ENCODE measurements at places on chromosomes 2 and 18.

DNA sequence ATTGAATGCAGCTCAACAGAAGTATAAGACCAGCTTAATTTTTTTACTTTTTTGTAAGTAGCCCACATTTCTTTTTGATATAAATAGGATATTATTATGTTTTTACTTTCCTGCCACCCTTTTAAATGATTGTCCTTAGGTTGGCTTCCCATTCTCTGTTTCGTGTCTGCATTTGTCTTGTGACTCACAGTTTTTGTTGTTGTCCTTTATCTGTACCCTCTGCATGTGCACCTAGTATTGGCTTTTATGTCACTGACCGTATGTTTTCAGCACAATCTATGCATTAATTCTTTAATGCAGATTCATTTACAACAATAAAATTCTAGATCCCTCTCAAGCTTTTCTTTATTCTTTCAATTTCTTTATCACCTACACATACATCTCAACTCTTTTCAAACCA lies 474.2 kb upstream of the FANCL start:
- DNase-seq: no peak

- DNase-seq: no peak
These were observed 608.5 kb downstream of the RNF144A start for GRCh38 chr2:7525746-7526145.

DNA sequence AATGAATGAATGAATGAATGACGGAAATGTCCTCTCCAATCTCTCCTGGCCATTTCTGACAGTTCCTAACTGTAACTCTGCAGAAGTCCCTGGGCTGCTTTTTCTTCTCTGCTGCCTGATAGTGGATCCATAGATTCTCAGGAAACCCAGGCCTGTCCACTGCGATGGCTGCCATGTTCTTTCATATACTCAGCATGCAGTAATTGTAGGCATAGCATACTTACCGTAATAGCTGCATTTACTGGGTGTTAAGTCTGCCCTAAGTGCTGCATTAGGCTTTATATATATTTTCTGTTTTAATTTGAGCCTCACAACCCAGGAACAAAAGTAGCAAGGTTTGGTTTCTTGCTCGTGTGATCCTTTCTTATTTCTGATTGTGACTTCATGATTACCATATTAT lies 122.9 kb downstream of the DCC start:
- DNase-seq: no peak

- DNase-seq: no peak
These were observed 125.9 kb downstream of the NFATC1 start for GRCh38 chr18:79521416-79522205.

DNA sequence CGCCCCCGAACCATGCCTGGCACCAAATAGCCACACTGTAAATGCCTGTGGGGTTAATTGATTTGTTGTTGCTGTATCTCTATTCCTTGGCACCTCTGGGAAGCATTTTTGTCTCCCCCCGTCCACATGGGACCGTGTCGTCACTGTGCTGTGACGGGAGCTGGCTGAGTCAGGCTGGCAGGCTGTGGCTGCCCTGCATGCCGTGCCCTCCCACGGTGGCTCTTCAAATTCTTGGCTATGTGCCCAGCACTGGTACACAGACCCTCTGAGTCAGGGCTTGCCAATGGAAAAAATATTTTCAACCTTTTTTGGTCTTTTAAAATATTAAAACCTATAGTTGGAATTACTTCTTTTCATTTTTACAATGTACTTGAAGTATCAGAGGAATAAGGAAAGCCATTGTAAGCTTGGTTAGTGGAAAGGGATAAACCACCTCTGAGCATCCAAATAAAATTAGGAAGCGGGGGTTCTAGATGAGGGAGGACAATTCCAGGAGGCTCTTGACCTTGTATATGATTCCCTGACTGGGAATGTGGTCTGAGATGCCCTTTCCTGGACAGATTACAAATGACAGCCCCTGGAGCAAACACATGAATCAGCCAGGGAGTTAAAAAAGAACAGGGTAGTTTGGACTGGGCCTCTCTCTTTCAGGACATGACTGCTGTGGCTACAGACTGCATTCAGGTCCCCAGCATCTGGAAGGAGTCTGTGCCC lies 59.4 kb downstream of the DGKD start:
- peak; percentile 99 for DNase-seq

- no peak for DNase-seq
These were observed 17.6 kb upstream of the COPS8 start for GRCh38 chr2:237068005-237068576.

GRCh38 chr18:11553098-11553940 lies 56.1 kb upstream of the SLC35G4 start:
- peak; percentile 37 for DNase-seq

DNA sequence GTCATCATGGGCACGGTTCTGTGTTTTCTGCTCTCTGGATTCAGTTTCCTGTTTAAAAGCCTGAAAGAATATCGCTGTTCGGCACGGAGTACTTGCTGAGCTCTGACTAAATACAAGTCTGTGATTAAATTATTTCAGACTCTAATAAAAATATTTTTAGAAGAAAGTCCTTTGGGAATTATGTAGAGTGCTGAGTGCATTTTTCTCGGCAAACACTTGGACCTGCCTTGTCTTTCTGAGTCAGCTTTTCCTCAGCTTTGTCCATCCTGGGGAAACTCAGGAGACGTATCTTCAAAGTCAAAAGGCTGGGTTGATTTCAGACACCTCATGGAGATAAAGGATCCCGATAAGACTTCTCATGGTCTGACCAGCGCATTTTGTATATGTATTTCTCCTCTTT lies 45.9 kb downstream of the IL1R2 start:
- no peak for DNase-seq
